ENCODE measurements at places on chromosomes 1 and 21. TPM values are rescaled to one million over a fixed set of nuclear protein-coding genes. Genes with fewer than 3 reads are reported as not detected.

GRCh38 chr1:90190523-90190922 is 195.6 kb downstream of the ZNF326 start:
- DNase-seq, result no peak

GRCh38 chr1:116942344-116942743 is 32.6 kb downstream of the PTGFRN start:
- no peak for DNase-seq

DNA sequence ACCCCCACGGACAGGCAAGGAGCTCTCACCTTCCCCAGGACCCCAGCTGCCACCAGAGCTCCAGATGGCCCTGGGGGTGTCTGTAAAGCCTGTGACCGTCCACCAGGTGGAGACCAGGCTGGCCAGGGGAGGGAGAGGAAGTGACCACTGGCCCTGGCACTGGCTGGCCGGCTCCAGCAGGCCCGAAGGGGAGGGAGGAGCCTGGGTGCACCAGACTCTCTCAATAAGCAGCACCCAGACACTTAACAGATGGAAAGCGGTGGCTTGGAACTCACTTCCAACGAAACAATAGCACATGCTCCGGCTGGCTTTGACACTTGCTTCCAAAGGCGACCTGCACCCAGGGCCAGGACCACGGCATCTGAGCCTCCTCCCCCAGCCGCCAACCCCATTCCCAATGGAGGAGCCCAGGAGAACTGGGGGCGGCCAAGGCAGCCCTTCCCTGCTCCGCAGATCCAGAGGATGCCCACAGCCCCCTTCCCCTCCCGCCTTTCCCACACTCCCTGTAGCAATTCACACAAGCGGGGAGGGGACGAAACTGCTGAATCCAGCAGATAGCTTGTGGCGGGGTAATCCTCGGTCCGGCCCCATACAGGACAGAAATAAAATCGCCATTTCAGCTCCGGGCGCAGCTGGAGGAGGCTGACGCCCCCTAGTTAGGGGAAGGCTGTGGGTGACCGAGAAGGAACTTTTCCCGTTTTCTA is 742 bp upstream of the PDE9A start:
- DNase-seq, result no peak

DNA sequence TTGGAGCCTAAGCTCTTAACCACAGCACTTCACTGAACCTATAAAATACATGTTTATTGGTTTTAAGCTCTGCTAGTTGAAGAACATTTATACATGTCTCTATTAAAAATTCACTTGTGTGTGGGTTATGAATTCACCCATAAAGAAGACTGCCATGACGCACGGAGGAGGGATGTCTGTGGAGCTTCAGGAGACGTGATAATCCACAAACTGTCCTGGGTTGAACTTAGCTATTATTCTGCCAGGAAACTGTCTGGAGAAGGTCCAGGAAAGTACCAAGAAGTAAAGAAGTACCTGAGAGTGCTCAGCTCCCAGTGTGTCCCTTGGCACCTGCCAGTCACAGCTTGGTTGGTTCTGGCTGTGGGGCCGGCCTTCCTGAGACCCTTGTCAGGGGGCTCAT is 56.3 kb downstream of the DDR2 start:
- no peak for DNase-seq

GRCh38 chr1:101165532-101165931 is 71.3 kb upstream of the S1PR1 start:
- no peak for DNase-seq

- no peak for DNase-seq
Observed at GRCh38 chr1:75708910-75709309, 15.6 kb upstream of the ACADM start.

- no peak for DNase-seq
Observed at GRCh38 chr1:67285780-67286488, 21.7 kb upstream of the IL12RB2 start.

DNA sequence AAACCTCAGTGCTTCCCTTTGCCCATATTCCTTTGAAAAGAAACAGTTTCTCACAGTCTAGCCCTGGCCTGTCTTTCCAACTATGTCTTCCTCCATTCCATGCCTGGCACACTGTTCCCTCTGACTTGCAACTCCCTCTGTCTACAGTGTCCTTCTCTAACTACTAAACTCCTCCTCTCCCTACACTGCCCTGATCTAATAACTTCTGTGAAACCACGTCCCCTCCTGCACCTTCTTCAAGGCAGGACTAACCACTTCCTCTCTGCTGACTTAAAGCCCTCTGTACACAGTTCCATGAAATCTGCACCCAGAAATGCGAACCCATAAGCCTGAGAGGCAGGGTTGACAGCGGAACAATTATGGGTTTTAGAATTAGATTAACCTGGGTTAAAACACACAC is 62.2 kb upstream of the ATP1B1 start:
- peak; percentile 62 for DNase-seq

- DNase-seq, result no peak
Observed at GRCh38 chr1:187275985-187276575, 447.3 kb downstream of the PLA2G4A start.

DNA sequence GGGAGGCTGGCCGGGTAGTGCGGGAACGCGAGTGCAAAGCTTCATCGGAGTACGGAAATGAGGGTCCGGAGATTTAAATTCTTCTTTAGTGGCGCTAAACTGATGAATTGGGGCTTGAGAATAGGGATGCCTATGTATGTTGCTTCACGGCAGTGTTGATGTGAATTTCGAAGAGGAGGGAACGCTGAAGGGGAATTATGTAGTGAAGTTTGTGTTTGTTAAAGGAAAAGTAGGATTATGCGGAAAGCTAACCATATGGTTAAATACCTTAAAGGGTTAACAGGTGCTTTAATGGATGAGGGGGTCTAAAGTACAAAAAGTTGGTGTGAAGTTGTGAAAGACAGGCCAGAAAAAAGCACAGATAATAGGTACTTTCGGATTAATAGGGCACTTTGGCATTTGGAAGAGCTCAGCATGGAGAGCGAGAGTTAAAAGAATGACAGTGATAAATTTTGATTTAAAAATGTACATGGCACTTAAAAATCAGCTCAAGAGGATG is 1.4 kb downstream of the HS2ST1 start:
- DNase-seq, result no peak

DNA sequence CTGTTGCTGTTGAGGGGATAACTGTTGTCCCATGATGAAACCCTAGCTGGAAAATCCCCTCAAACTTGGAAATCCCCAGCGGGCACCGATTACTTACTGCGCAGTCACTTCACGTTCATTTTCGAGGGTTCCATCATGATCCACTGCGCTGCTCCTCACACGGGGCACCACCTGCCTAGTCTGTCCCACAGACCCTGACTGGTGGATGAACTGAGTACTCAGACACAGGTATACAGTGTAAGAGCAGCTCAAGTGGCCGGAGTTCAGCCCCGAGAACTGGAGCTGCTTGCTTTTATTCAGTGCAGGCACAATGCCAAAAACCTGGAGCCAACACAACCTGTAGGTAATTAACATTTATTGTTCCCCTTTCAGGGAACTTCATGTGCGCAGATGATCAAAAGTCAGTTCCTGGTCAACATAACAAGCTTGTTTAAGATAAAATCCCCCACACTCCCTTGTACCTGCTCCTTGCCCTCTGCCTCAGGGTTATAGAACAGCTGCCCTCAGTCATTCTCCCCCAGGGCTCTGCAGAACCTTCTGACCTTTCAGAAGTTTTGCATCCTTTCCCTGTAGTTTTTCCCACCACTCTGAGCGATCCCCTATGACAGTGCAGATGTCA is 46.5 kb upstream of the PRELP start:
- no peak for DNase-seq

DNA sequence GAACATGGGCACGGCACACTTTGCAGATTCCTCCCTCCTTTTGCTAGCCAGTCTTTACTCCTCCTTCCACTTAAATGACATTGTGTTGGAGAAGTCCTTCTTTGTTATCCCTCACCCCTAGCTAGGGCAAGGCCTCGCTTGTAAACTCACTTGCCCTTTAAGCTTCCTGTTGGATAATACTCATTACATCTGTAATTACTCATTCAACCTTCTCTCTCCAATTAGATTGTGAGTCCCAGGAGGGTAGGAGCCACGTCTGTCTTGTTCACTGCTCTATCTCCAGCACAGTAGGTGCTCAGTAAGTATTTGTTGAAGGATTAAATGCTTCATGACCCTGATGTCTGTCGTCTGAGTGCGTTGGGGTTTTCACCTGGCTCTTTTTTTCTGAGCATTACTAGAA is 98.7 kb upstream of the USP24 start:
- no peak for DNase-seq

DNA sequence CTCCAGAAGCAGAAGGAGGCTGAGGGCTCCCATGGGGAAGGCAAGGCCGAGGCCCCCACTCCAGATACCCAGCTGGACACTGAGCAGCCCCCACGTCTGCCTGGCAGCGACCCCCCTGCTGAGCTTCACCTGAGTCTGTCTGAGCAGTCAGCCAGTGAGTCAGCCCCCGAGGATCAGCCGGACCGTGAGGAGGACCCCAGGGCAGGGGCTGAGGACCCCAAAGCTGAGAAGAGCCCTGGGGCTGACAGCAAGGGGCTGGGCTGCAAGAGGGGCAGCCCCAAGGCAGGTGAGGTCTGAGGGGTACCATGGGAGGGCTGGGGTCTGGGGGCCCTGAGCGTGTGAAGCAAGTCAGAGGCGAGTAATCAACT is 21.3 kb downstream of the DMBX1 start:
- DNase-seq, result no peak

GRCh38 chr21:25988738-25989137 is 181.8 kb downstream of the APP start:
- no peak for DNase-seq

- DNase-seq, result no peak
Observed at GRCh38 chr1:15616373-15617172, 685 bp upstream of the DDI2 start.

DNA sequence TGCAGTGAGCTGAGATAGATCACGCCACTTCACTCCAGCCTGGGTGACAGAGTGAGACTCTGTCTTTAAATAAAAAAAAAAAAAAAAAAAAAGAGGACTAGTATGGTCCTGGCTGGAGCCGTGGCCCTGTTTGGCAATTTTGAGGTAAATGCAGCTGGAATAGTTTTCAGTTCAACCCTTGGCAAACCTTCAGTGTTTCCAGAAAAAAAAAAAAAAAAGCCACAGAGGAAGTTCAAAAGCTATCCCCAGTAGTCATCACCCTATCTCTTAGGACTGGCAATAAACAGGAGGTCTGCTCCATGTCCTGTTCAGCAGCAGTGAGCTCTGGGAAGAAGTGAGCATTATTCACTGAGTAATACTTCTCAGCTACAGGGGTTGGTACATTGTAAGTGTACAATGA is 56.8 kb upstream of the ERRFI1 start:
- DNase-seq, result no peak

GRCh38 chr1:104574620-104575019 is 824.9 kb downstream of the AMY1C start:
- DNase-seq, result no peak

GRCh38 chr1:112904071-112904830 is 51.7 kb downstream of the SLC16A1 start:
- DNase-seq, result no peak

GRCh38 chr21:42105476-42106315 is 34.6 kb downstream of the UMODL1 start:
- no peak for DNase-seq

DNA sequence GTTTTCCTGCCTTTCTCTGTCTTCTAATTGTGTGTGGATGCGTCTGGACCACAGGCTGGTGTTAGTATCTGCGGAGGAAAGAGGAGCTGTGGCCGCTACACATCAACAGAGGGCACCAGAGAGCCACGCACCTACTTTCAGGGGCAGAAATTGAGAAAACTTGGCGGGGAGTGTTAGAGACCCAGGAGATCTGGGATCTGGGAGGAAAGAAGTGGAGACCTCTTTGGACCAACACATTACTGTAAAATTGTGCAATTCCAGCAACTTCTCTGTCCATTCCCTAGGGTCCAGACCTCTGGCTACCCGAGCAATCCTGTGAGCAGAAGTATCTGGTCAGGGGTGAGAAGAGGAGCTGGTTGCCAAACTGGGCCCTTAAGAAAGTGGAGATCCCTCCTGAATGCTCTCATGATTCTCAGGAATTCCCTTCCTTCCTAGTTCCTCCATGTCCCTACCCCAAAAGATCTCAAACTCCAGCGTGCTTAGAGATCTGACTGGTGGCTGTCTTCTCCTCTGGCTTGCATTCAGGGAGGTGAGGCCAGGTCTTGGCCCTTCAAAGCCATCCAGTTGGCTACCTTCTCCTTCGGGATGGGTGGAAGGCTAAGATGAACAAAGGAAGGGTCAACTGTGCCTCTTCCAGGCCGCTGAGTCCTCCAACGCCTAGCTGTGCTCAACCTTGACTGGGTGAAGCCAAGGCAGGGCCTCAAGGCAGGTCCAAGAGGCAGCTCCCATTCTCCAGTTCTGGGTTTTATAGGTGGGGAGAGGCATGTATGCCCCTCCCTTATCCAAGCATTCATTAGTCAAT is 1.2 kb upstream of the KIRREL1 start:
- peak; percentile 8 for DNase-seq

DNA sequence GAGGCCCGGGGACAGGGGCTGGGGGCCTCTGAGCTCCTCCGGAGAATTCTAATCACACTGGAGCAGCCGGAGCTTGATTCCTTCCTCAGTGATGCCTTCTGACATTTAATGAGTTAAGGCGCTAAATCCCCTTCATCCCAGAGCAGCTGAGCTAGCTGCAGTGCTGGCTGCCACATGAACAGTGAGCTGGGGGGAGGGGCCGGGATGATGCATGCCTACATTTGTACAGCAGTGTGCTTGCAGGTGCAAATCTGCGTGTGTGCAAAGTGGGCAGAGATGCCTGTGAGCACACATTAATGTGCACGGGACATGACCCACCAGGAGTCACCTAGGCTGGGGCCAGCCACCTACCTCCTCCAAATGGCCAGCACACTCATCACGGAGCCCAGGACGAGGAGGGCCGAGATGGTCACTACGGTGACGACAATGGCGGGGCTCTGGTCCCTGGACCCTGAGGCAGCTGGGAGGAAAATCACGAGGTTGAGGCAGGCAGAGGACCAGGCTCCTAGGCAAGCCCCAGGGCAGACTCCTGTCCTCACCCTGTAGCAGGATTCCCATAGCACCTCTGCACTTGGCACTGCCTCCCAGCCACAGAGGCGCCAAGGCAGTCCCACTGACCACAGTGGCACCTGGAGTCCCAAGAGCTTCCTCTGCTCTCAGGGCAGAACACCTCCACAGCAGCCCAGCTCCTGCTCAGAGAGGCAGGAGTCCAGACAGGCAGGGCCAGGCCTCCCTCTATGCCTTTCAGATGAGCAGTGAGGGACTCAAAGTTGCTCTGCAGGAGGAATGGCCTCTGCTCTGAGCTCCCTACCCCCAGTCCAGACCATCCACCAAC is 34.7 kb downstream of the CDCA8 start:
- DNase-seq, result no peak

GRCh38 chr1:34684266-34684665 is 70.6 kb upstream of the GJB5 start:
- no peak for DNase-seq

GRCh38 chr1:116495535-116495934 is 75.3 kb downstream of the CD58 start:
- no peak for DNase-seq

- DNase-seq, result no peak
Observed at GRCh38 chr1:221527302-221527701, 214.6 kb downstream of the DUSP10 start.

Gene MYOC
- not detected for total RNA-seq

Gene ACADM
- 33.1 TPM for total RNA-seq

Gene TLR5
- 1.9 TPM for total RNA-seq

Gene PDXK
- total RNA-seq, result 60.6 TPM

Gene KIF17
- not detected for total RNA-seq

Gene PDC
- not detected for total RNA-seq

Gene FAM3B
- total RNA-seq, result not detected

Gene ZC3H12A
- 39.5 TPM for total RNA-seq

Gene S100A7
- not detected for total RNA-seq

Gene SLAMF1
- 11.1 TPM for total RNA-seq

Gene LCE1C
- total RNA-seq, result not detected

Gene PATJ
- 33.2 TPM for total RNA-seq

Gene KCNJ10
- not detected for total RNA-seq

Gene LCE2C
- not detected for total RNA-seq
